Cardiac septum (tissue), 1 donor: ENCODE measurements at places on chromosomes 7 and 10.

- no peak for DNase-seq
Measured at GRCh38 chr7:73971704-73972341, 56.1 kb upstream of the ELN start.

GRCh38 chr10:47136866-47137265, 163.1 kb upstream of the GDF10 start:
- no peak for DNase-seq

DNA sequence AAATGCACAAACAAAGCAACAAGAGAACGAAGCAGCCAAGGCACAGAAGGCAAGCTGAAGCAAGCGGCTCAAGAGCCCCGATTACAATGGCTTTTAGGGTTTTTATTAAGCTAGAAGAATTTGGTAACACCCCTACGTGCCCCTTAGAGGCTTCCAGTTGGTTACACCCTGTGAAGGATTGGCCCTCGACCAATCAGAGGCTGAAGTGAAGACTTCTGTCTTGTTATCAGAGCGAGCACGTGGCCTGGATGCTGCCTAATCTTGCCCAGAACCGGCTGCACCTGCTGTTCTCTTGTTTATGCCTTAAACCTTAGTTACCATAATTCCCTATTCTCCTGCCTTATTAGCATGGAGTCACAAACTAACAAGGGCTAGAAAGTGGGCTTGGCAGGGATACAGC, 21.4 kb downstream of the KCNK18 start:
- DNase-seq = no peak

- no peak for DNase-seq
Measured at GRCh38 chr10:106967452-106967851, 197.1 kb downstream of the SORCS1 start.

DNA sequence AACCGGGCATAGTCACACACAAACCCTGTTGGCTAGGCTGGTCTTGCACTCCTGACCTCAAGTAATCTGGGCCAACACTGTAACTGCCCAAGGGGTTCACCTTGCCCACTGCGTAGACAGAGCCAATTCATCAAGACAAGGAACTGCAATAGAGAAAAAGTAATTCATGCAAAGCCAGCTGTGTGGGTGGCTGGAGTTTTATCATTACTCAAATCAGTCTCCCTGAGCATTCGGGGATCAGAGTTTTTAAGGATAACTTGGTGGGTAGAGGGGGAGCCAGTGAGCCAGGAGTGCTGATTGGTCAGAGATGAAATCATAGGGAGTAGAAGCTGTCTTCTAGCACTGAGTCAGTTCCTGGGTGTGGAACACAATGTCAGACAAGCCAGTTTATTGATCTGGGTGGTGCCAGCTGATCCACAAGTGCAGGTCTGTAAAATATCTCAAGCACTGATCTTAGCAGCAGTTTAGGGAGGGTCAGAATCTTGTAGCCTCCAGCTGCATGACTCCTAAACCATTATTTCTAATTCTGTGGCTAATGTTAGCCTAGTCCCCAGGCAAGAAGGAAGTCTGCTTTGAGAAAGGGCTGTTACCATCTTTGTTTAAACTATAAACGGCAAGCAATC, 15.6 kb upstream of the FXYD4 start:
- DNase-seq = no peak

GRCh38 chr10:58440484-58440883, 55.3 kb downstream of the TFAM start:
- no peak for DNase-seq

- no peak for DNase-seq
Measured at GRCh38 chr7:148394582-148394981, 196.0 kb upstream of the C7orf33 start.
